Activated CD4-positive, alpha-beta T cell treated with anti-CD3 and anti-CD28 coated beads for 48 hours (primary cell): ENCODE measurements at places on chromosomes 1 and 21.

DNA sequence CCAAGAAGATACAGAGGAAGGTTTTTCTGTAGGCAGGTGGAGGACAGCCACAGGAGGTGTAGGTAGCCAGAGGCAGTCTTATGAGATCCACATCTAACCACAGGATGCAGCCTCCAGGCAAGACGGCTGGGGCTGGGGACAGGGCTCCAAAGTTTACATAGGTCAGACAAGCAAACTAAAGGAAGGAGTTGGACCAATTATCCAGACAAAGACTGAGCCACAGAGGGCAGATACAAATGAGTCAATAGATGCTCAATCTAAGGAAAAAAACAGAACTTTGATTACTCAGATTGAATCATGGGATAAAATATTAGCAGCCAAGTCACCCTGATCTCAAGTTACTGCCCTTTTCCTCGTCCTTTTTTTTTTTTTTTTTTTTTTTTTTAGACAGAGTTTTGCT lies 91.6 kb downstream of the RGS7 start:
- DNase-seq = no peak

DNA sequence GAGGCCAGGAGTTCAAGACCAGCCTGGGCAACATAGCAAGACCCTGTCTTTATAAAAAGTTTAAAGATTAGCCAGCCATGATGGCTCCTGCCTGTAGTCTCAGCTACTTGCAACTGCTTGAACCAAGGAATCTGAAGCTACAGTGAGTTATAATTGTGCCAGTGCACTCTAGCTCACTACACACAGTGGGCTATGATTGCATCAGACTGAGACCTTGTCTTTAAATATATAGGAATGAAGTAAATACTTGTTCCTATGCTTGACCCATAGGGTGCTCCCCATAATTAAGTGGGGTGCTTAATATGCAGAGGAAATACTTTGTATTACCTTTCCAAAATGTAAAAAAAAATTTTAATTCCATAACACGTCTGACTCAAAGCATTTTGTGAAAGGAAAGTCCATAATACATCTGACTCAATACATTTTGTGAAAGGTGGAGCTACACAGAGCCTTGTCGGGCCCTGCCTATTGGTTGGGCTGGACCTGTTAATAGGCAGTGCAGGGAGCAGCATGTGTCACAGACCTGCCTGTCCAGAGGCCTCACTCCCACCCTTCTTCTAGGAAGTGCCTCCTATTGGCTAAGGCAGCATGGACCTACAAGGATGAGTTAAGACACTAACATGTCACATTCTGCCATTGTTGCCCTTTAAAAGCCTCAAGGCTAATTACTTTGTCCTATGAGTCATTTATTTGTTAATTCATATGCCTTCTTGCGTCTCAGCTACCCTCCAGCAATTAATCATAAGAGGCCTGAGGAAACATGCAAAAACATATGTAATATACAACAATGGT lies 33.6 kb downstream of the CD58 start:
- DNase-seq = no peak

DNA sequence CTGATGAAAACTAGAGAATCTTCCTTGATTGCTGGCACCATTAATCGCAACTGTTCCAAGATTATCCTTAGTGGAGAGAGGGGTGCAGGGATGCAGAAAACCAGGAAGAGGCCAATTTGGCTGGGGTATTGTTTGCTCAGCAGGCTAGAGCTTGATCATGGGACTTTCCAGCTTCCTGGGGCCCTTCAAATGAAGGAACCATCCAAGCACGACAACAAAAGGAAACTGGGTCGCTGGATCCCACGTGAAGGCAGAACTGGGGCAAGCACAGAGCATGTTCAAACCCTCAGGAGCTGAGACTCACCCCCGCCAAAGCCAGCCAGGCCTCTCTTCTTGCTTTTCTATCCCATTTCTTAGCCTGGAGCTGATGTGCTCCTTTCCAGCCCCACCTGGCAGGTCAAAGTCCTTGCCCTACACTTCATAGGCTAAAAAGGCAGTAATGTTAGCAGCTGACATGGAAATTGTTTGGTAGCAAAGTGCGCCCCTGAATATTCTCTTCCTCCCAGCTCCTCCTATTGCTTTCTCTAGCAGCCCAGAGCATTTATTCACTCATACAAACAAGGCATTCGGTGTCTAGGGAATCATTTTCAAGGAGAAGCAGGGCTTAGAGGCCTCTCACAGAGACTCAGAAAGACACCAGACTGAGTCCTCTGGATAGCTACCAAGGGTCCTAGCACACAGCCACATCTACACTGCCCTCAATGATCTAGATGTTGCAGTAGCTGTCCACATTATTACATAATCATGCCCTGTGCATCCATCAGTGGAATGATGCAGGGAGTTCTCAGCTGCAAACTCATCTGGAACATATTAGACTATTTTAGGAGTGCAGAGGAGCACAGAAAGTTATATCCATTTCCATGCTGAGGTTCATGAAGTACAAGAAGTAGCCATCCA lies 11.5 kb downstream of the KCNA2 start:
- DNase-seq = no peak

DNA sequence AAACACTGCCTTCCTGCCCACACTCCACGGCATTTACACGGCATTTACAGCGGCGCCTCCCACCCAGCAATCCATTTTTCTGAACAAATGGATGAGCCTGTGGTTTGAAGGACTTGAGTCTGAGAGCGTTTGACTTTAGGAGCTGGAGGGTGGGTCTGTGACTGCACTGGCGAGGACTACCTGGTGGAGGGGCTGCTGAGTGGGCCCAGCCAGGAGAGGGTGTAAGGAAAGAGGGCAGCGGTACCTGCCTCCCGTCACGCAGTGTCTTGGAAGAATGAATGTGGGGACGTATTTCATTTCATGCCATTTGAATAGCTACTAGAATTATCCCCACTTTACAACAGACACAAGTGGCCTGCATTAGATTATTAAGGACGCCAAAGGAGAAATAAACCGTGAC lies 62.9 kb downstream of the B3GALT5 start:
- DNase-seq = no peak

- DNase-seq = no peak
Measured at GRCh38 chr1:169201084-169201619, 94.7 kb downstream of the ATP1B1 start.

GRCh38 chr1:233945573-233945972 lies 41.1 kb downstream of the SLC35F3 start:
- DNase-seq = peak; percentile 3

GRCh38 chr1:191912517-191912916 lies 245.7 kb upstream of the RGS18 start:
- DNase-seq = no peak

GRCh38 chr1:100834777-100835660 lies 59.6 kb downstream of the EXTL2 start:
- DNase-seq = peak; percentile 4

GRCh38 chr1:109802136-109802900 lies 38.6 kb upstream of the EPS8L3 start:
- DNase-seq = peak; percentile 73

DNA sequence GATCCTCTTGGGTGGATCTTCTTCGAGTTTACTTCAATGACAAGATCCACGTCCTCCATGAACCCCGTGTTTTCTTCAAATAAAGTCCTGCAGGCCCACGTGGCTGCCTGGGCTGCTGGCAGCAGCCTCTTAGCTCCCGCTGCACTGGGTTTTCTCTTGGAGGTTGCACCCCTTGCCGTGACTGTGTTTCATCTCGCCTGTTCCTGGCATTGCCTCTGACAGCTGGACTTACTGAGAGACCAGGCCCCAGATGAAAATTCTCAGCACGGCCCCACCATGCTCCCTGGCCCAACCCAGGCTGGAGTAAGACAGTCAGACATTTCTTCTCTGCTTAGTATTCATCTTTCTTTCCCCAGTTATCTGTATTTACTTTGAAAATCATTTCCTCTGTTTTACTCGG lies 274.8 kb upstream of the RUNX1 start:
- no peak for DNase-seq

DNA sequence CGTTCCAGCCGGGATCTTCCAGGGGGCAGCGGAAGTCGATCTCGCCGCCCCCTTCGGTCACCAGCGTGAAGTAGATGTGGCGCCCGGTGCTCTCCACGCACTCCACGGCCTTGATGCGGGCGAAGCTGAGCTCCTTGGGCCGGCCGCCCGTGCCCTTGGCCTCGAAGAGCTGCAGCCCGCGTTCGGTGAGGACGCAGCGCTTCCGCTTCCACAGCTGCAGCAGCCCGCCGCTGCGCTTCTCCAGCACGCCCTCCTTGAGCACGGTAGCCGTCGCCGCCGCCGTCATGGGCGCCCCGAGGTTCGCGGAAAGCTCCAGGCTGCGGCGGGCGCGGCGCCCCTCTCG lies 516 bp downstream of the PHLDA3 start:
- peak; percentile 29 for DNase-seq

DNA sequence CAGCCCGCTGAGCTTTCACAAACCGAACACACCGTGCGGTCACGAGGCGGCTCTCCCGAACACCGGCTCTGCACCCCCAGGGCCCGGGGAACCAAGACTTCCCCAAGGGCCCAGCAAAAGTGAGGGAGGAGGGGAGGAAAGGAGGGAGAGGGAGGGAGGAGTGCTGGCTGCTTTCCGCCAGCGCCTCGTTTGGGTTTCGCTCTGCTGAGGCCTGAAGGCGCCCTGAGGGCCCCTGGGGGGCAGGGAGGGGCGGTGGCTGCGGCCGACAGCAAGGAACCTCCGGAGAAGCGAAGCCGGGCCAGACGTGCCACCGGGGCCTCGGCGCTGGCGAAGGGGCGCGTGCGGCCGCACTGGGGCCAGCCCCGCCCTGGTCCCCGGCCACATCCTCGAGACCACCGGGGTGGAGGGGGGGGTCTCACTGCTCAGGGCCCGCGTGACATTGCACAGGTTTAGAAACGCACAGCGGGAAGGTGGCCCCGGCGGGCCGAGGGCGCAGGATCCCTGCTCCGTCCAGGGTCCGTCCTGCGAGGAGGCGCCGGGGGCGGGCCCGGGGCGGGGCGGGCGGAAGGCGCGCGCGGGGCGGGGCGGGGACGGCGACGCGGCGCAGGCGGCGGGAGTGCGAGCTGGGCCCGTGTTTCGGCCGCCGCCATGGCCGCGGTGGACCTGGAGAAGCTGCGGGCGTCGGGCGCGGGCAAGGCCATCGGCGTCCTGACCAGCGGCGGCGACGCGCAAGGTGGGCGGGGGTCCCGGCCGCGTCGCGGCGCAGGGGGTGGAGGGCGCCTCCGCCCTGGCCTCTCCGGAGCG lies at the start of gene PFKL:
PFKL (plus strand) TSS at position 596 of the 804 bp plus-strand sequence; CDS start at position 649, 53 bp downstream.
- peak; percentile 78 for DNase-seq

- peak; percentile 81 for DNase-seq
Measured at GRCh38 chr1:234608025-234608910, 1.7 kb downstream of the IRF2BP2 start.

- no peak for DNase-seq
Measured at GRCh38 chr1:51565009-51565408, 45.9 kb upstream of the EPS15 start.

GRCh38 chr1:107946794-107947193 lies 18.2 kb downstream of the VAV3 start:
- no peak for DNase-seq

GRCh38 chr1:236576004-236576403 lies 28.3 kb downstream of the HEATR1 start:
- DNase-seq = no peak

DNA sequence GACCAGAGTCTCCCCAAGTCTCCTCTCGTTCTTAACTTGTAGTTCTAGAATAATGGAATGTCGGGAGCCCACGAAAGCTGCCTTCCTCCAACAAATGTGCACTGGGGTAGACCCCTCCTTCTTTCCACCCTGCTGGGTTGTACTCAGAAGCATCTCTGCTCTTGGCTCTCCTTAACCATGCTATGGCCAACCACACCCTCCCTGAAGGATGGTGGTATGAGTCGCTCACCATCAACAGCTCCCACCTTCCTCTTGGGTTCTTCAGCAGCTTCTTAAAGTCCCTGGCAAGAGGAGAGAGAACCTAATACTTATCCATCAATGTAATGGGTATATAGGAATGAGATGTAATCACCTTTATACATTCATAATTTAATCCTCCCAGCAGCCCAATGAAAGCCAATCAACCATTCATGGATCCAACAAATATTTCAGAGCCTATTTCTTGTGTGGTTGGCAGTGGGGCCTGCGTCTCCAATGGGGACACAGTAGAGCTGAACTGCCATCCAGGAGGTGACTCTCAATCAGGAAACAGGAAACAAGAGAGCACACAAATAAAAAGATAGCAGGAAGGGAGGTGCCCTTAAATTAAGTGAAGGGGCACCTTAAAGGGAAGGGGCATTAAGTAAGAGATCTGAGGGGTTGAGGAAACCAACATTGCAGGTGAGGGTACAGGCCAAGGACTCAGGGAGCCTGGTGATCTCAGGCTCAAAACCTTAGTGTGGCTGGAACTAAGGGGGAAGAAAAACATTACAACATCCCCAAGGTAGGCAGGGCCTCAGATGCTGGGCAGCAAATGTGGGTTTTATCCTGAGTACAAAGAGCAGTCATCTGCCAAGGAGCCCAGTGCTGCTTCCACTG lies 64.4 kb upstream of the ETS2 start:
- no peak for DNase-seq

GRCh38 chr1:19620786-19621185 lies 23.3 kb upstream of the NBL1 start:
- no peak for DNase-seq

- DNase-seq = peak; percentile 70
Measured at GRCh38 chr1:155078469-155079209, at the start of gene EFNA3. TSS of gene EFNA3 (plus strand) at chr1:155078837. CDS start at chr1:155078942, 105 bp downstream.

GRCh38 chr21:26842974-26843932 lies 2.0 kb downstream of the ADAMTS1 start:
- DNase-seq = peak; percentile 28

- no peak for DNase-seq
Measured at GRCh38 chr1:8293118-8293517, 24.8 kb upstream of the SLC45A1 start.

- no peak for DNase-seq
Measured at GRCh38 chr1:37089750-37090149, 55.4 kb upstream of the GRIK3 start.

DNA sequence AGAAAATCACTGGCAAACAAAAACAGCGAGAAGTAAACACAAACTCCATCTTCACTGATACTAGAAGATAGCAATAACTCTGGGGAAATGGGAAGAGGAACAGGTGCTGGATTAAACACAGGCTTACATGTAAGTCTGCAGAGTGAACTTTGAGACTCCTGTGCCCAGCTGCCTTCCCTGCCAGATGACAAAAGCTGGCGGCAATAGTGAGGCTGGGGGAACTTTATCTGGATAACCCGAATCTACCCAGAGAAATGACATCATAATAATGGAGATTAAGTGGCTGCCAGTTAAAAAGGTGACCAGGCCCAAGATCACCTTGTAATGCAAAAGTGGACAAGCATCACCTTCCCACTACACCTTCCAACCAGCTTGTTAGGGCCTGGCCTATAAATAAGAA lies 184.5 kb downstream of the CHRM3 start:
- no peak for DNase-seq

DNA sequence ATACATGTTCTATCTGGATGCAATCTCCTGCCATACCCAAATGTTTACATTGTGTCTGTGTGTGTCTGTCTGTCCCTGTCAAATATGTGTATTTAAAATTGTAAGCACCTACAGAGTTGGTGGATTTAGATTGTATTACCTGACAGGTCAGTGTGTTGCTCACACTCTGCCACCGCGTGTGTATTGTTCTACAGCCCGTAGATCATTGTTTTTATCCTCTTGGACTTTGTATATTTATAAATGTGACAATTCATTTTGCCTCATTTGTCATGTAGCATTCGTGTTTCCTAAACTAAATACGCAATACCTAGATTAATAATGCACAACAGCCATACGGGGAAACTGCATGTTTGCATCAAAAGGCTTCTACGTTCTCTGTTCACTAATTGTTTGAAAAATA lies 634 bp downstream of the ALG14 start:
- no peak for DNase-seq
